ENCODE measurements at places on chromosomes 5 and 9.

GRCh38 chr5:139845846-139846681, 50.5 kb downstream of the PSD2 start:
- DNase-seq: no peak

DNA sequence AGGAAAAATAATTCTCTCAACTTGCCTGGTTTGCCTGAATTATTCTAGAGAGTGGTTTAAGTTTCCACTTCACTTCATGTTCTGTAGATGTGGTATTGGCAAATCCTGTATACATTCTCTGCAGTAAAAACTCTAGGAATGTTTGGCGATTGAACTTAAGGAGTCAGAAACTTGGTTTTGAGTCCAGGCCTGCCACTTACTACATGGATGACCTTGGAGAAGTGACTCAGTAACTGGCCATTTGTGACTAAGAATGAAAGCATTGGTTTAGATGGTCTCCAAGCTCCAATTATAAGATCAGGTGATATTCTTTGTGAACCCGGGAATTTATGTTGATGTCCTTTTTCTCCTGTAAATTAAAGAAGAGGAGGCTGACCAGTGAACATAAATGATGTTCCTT, 233.8 kb downstream of the GAS1 start:
- DNase-seq: no peak

DNA sequence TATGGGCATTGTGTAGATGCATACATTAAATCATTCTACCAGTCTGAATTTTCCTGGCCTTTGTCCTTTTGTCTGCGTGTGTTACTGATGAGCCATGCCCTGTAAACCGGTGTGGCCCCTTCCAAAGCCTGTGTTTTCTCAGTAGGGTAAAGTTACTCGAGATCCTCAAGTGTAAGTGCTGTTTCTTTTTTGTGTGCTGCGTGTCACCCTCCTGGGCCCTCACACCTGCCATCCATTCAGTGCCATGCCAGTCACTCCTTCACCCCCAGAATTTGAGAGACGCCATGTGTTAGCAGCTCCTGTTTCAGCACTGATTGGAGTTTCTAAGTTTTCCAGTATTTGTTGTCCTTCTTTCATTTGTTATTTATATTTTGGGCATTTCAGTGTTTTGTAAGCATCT, 288.2 kb downstream of the FANCC start:
- no peak for DNase-seq

- no peak for DNase-seq
These were observed 25.0 kb upstream of the MRPS30 start for GRCh38 chr5:44783634-44784315.
